Cortex of kidney (tissue), 1 donor: ENCODE measurements at places on chromosomes 12 and 14.

DNA sequence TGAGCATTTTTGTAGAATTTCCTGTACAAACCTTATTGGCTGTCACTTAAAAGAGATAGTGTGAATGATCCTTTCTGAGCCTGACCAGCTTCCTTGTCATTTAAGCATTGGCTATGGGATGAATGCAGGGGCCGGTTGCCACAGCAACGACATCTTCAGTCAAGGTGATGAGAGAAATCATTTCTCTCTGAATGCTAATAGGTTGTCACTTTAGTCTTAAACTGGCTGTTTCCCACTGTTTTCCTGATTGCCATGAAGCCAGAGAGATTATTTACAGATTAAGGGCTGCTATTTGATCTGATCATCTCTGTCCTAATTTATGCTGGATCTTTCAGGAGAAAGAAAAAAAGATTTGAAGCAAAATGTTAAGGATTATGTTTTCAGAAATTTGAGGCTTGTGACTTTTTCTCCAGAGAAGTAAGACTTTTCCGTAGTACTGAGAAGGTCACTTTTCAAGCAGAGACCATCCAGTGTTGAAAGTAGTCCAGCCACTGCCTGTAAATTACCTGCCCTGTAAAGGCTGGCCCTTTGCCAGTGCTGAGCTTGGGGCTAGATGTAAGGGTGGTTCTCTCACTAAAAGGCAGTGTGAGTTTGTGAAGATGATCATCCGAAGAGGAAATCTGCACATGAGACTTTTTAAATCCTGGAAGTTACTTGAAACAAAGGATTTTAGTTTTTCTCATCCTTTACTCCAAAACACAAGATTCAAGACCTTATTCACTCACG, 235.6 kb downstream of the DACT1 start:
- no peak for DNase-seq

DNA sequence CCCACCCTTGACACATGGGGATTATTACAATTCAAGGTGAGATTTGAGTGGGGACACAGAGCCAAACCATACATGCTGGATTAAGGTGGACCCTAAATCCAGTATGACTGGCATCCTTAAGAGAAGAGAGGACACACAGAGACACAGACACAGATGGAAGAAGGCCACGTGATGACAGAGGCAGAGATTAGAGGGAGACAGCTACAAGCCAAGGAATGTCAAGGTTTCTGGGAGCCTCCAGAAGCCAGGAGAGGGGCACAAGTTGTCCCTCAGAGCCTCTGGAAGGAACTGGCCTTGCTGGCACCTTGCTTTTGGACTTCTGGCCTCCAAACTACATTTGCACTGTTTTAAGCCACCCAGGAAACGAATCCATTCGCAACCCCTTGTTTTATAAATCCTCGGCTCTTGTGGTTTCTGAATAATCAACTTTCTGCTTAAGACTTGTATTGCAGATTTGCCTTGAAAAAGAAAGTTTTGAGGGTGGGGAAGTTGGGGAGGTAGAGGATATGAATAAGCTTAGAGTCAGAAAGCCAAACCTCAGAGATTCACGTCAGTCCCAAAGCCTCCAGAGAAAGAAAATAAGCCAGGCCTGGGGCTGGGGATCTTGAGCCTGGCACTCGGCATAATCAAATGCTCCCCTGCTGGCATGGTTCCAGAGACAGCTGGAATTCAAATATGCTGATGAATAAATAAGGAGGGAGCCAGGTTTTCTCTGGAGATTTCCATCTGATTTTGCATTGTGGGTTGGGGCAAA, 224.2 kb upstream of the PWP1 start:
- DNase-seq: no peak

GRCh38 chr14:71141701-71142374, 234.6 kb downstream of the PCNX1 start:
- no peak for DNase-seq

DNA sequence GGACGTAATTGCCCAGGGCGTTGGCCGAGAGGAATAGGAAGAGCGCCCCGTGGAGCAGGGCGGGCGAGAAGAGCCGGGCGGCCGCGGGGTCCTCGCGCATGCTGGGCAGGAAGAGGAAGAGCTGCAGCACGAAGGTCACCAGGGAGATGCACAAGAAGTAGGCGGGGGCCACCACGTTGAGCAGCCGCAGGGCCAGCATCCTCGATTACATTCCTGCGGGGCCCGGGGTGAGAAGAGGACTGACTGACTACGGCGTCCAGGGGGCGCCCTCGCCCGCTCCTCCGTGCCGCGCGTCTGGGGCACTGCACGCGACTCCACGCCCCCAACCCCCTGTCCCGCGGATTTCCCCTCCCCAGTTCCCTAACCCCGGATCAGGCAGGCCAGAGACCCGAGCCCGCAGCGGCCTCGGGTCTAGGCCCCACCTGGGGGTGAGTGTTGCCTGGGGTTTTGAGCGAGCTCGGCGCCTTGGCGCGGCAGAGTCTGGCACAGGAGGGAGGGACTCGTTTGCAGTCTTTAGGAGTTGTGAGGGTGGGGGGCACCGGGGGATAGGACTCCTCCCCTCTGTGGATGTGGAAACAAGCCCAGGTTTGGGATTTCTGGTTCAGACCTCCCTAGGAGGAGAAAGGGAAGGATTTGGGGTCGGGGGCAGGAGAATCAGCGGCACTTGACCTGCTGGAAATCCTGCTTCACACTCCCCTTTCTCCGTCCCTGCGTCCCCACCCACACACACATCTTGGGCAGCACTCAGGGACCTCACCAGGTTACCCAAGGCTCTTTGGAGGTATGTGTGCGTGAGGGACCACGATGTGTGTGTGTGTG, 1.8 kb downstream of the ZDHHC22 start:
- no peak for DNase-seq

- no peak for DNase-seq
These were observed 90.0 kb downstream of the LRRC74A start for GRCh38 chr14:76916040-76916715.

- DNase-seq: no peak
These were observed 37.9 kb upstream of the NCOR2 start for GRCh38 chr12:124605150-124605882.

GRCh38 chr12:14260011-14260993, 105.2 kb upstream of the ATF7IP start:
- no peak for DNase-seq

DNA sequence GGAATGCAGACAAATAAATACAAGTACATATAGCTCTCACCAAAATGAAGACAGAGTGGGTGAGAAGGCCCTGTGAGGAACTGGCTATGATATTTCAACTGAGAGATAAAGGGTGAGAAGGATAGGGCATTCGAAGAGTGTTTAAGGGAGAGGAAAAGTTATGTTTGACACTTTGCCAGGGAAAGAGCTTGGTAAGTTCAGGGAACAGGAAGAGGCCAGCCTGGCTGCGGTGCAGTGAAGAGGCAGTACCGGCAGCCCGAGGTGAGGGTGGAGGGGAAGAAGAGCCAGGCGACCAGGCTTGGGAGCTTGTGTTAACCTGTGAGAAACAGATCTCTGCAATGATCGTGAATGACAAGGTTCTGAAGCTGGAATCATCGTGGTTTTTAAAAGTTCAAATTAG, 84.7 kb upstream of the RFX4 start:
- no peak for DNase-seq
